Esophagus squamous epithelium (tissue), 5 donors: ENCODE measurements at places on chromosomes 2 and 18. TPM values are rescaled to one million over a fixed set of nuclear protein-coding genes. Genes with fewer than 3 reads are reported as not detected.

IL1RL1 gene
- 7.6 TPM for total RNA-seq

SNORC gene
- 0.76 TPM for total RNA-seq

FAP gene
- total RNA-seq, result 3.0 TPM

ADAM23 gene
- total RNA-seq, result 8.5 TPM

CCDC88A gene
- 5.5 TPM for total RNA-seq

DYSF gene
- 2.4 TPM for total RNA-seq

PLGLB2 gene
- total RNA-seq, result 0.35 TPM

DSG4 gene
- not detected for total RNA-seq

TMEM163 gene
- total RNA-seq, result 0.09 TPM

DNA sequence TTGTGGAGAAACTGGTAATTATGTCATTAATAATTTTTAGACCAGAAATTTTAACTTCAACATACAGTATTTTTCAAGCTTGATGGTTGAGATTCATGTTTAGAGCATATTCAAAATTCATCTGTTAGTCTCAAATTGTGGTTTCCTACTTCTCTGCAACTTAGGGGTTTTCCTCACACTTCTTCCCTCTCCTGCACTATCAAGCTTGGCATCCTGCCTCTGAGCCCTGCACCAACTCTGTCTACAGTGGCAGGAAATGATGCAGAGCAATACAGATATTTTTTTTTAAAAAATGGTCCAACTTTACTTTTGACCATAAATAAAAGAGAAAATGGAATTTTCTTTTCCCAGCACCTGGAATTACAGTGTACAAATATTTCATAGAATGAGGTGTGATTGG is 247.3 kb downstream of the NUP35 start:
- H3K4me1 ChIP-seq, result no peaks in the 10 kb centered on the region
- no peaks in the 10 kb centered on the region for H3K27me3 ChIP-seq
- H3K36me3 ChIP-seq, result no peaks in the 10 kb centered on the region
- H3K27ac ChIP-seq, result no peak overlapping the region
- DNase-seq, result no peak

DNA sequence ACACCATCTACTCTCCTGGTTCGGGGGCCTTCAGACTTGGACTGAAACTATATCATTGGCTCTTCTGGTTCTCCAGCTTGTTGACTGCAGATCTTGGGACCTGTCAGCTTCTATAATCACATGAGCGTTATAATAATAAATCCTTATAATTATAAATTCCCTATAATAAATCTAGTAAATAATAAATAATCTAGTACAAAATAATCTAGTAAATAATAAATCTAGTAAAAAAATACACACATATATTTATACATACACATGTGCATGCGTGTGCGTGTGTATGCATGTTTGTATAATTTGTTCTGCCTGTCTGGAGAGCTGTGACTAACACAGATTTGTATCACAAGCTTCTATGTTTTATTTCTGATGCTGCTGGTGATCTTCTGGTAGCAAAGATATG is 40.8 kb downstream of the KATNAL2 start:
- no peak overlapping the region for H3K4me3 ChIP-seq
- no peaks in the 10 kb centered on the region for H3K4me1 ChIP-seq
- no peak for DNase-seq
- no peak overlapping the region for H3K27ac ChIP-seq
- H3K36me3 ChIP-seq, result no peaks in the 10 kb centered on the region

GRCh38 chr18:49028091-49028490 is 77.3 kb upstream of the SMAD7 start:
- no peaks in the 10 kb centered on the region for H3K36me3 ChIP-seq
- no peaks in the 10 kb centered on the region for H3K27me3 ChIP-seq
- H3K27ac ChIP-seq, result no peak overlapping the region
- no peak for DNase-seq
- no peak overlapping the region for H3K4me3 ChIP-seq

DNA sequence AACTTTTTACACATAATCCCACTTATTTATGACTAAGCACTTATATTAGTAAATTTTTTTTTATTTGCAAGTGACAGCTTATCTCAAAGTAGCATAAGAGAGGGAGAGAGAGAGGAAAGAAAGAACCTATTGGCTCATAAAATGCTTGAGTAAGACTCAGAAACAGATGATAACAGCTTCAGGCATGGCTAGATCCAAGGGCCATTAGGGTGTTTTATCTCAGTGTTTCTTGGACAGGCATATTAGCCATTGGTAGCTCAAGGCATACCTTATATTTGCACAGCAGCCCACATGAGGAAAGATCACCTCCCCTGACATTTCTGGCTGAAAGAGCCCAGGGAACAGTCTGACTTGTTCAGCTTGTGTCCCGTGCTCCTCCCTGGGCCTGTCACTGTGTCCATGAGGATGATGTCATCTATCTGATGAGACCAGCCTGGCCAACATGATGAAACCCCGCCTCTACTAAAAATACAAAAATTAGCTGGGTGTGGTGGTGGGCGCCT is 64.4 kb downstream of the IL1R2 start:
- no peak for DNase-seq
- peaks cover 74% of the 10 kb centered on the region for H3K4me1 ChIP-seq
- H3K27ac ChIP-seq, result peak overlapping the region; percentile 5
- H3K36me3 ChIP-seq, result no peaks in the 10 kb centered on the region
- no peaks in the 10 kb centered on the region for H3K27me3 ChIP-seq

- H3K27ac ChIP-seq, result no peak overlapping the region
- no peaks in the 10 kb centered on the region for H3K36me3 ChIP-seq
- H3K4me3 ChIP-seq, result no peak overlapping the region
- H3K4me1 ChIP-seq, result no peaks in the 10 kb centered on the region
- H3K27me3 ChIP-seq, result no peaks in the 10 kb centered on the region
Observed at GRCh38 chr2:143622106-143622505, 492.9 kb downstream of the ARHGAP15 start.

DNA sequence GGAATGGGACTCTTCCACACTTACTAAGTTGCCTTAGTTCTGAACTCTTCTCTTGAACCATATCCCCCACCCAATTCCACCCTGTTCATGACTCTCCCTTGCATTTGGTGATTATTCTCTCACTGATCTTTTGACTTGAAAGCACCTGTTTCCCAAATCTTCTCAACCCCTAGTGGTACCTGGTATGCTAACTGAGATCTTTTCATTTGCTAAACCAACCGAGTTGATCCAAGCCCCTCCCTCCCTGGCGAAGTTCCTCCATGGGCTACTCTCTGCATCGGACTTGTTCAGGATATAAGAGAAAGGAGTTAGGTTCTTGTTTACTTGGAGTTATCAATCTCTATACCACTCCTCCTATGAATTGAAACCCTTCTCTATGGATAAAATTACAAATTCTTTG is 593.5 kb downstream of the BCL11A start:
- H3K27me3 ChIP-seq, result no peaks in the 10 kb centered on the region
- no peaks in the 10 kb centered on the region for H3K36me3 ChIP-seq
- H3K4me1 ChIP-seq, result no peaks in the 10 kb centered on the region

- H3K36me3 ChIP-seq, result no peaks in the 10 kb centered on the region
- peak; percentile 6 for DNase-seq
- peak overlapping the region; percentile 98 for H3K27ac ChIP-seq
- H3K27me3 ChIP-seq, result no peaks in the 10 kb centered on the region
- H3K4me1 ChIP-seq, result peaks cover 3% of the 10 kb centered on the region
Observed at GRCh38 chr2:202375033-202375608, 1.0 kb upstream of the BMPR2 start.

DNA sequence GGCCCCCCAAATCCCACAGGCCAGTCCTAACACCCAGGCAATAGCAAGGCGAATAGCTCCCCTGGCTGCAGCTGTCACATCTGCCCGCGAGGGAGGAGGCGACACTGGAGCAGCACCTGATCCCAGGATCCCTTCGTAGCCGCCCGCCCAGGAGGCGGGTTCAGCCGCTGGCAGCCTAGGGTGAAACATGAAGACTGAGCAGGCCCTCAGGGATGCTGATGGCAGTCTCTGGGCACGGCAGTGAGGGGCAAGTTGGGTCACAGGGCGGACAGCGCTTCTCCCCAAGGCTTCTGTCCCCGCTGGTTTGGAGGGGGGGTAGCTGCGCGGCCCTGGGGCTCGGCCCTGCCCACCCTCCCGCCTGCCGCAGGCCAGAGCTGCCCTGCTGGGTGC is 1.9 kb downstream of the DNMT3A start:
- peak overlapping the region; percentile 64 for H3K4me3 ChIP-seq
- H3K36me3 ChIP-seq, result no peaks in the 10 kb centered on the region
- peak overlapping the region; percentile 86 for H3K27ac ChIP-seq
- H3K4me1 ChIP-seq, result peaks cover 17% of the 10 kb centered on the region
- no peak for DNase-seq

DNA sequence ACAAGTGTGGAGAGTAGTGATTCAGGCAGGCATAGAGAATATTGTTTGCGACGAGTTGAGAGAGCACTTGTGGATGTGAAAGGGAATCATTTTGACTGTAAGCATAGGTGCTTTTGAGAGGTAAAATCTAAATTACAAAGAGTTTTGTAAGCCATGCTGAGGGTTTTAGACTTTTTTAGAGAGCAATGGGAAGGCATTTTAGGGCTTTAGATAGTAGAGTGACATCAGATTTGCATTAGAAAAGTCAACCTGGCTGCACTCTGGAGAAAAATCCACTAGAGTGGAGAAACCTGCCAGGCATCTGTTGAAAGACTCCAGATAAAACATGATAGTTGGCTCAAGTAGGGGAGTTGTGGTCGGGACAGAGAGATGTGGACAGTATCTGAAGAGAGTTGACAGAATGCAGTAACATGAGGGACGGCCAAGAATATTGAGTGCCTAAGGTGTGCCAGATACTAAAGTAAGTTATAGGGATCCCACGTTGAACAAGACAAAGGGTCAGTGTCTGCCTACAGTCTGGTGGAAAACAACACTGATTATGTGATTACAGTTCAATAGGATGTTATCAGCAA is 91.7 kb upstream of the MYO3B start:
- DNase-seq, result no peak
- no peak overlapping the region for H3K27ac ChIP-seq
- no peaks in the 10 kb centered on the region for H3K36me3 ChIP-seq
- H3K4me1 ChIP-seq, result no peaks in the 10 kb centered on the region
- no peaks in the 10 kb centered on the region for H3K27me3 ChIP-seq

GRCh38 chr18:43789234-43790000 is 512.1 kb upstream of the SYT4 start:
- H3K36me3 ChIP-seq, result no peaks in the 10 kb centered on the region
- no peaks in the 10 kb centered on the region for H3K4me1 ChIP-seq
- DNase-seq, result no peak

- DNase-seq, result no peak
- no peaks in the 10 kb centered on the region for H3K36me3 ChIP-seq
- H3K4me1 ChIP-seq, result no peaks in the 10 kb centered on the region
- no peaks in the 10 kb centered on the region for H3K27me3 ChIP-seq
- no peak overlapping the region for H3K4me3 ChIP-seq
Observed at GRCh38 chr18:74530584-74530862, 3.8 kb upstream of the CNDP1 start.

- DNase-seq, result no peak
- H3K27ac ChIP-seq, result no peak overlapping the region
- no peak overlapping the region for H3K4me3 ChIP-seq
- no peaks in the 10 kb centered on the region for H3K36me3 ChIP-seq
- H3K27me3 ChIP-seq, result no peaks in the 10 kb centered on the region
Observed at GRCh38 chr2:67613227-67613626, 216.1 kb downstream of the ETAA1 start.
